ENCODE measurements at places on chromosomes 6 and 20.
A peak's percentile ranks its signal among the peaks of the same experiment; 100 is the strongest.

DNA sequence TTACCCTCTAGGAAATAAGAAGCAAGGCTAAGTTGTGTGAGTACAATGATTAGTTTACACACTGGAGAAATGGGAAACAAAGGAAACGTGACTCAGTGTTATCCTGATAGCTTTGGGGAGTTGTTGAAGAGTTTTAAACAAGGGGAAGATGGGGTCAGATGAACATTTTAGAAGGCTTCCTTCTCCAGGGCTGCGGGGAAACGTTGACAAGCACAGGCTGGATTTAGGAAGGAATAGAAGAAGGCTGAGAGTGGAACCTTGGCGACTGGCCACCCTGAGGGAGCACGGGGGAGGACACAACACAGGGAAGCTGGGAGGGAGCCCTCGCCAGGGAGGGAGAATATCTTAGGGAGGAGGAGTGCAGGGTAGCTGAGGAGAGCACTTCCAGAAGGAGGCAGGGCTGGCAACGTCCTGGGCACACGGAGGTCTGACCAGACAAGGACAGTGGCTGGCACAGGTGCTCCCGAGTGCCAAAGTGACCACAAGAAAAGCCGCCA, 134.7 kb downstream of the AIG1 start:
- no peak for DNase-seq

- DNase-seq, result no peak
Measured at GRCh38 chr6:6005051-6006005, 1.4 kb downstream of the NRN1 start.

DNA sequence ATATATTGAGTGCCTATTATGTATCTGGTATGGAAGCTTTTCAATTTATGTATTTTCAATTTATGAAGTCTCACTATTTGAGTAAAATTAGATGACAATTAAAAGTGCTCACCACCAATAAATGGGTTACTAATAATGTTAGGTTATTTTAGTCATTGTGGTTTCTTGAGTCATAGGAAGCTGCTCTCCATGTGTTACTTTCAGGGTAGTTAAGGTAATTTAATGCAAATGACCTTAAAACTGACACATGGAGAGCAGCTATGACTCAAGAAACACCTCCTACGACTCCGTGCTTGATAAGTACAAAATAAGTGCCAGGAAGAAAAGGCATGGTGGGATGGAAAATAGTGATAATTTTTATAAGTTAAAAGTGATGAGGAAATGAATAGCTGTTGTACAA, 16.5 kb upstream of the TINAG start:
- DNase-seq, result no peak

DNA sequence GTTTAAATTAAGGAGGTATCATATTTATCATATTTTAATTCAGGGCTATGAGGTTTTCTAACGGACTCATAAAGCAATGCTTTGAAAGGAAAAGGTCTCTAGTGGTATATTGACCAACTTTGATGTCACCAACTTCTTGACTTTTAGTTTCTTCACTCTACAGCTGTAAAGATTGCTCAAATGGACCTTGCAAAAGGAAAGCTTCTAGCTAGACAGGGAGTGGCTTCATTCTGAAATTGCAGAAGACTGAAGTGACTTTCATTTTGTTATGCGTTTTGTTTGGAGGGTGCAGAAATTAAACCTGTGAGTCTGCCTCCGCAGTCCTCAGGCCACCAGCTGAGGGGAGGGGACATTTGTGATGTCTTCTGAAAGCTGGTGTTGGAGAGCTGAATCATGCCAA, 95.7 kb downstream of the SLC24A3 start:
- DNase-seq, result no peak

DNA sequence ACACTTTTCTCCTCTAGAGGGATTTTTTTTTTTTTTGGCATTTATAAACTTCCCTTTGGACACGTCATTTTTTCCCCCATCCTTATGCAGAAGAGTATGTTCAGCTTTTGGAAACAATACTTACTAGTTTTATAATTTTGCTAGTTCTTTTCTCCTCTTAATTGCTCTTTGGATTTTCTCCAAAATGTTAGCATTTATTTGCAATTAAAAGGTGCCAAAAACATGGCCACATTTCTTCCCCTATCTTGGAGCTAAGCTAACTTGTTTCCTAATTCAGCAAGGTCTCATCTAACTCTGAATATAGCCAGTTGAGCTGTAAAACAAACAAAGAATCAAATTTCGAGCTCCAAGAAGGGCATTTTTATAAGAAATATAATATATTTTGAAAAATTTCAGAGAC, 39.2 kb upstream of the RNF182 start:
- DNase-seq, result no peak

DNA sequence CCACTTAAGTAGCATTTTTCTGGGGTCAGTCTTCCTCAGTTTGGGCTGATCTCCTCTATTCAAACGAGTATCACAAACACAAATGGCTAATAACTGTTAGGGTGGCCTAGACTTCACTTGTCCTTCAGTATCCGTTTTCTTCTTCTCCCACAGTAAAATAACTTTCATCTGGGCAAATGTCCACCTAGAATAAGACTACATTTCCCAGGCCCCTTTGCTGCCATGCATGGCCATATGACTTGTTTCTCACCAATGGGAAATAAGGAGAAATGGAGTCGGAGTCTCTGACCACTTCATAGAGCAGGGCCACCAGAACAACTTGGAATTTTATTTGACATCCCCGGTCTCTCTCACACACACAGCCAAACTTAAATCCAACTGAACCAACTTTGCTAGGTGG, 51.4 kb downstream of the SULF2 start:
- DNase-seq, result no peak

GRCh38 chr6:156910938-156911337, 133.8 kb downstream of the ARID1B start:
- no peak for DNase-seq

GRCh38 chr20:18004384-18005031, 35.7 kb downstream of the MGME1 start:
- no peak for DNase-seq

DNA sequence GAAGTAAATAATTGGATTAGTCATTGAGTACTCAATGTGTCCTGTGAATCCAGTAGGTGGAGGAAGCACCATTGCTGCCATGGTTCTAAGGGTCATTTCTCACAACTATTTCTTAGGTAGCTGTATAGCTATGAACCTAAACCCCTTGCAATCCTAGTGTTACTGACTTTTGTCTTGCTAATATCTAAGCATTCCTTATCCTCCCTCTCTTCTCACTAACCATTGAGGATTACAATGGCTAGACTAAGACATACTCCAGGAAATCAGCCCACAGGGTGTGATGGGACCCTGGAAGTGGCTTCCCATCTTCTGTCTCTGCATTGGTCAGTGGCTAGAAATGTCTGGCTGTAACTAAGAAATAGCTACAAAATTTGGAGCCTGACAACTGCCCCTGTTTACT, 27.3 kb upstream of the FOXA2 start:
- no peak for DNase-seq

GRCh38 chr6:26330859-26331217, 34.2 kb upstream of the BTN3A2 start:
- DNase-seq, result peak; percentile 67

DNA sequence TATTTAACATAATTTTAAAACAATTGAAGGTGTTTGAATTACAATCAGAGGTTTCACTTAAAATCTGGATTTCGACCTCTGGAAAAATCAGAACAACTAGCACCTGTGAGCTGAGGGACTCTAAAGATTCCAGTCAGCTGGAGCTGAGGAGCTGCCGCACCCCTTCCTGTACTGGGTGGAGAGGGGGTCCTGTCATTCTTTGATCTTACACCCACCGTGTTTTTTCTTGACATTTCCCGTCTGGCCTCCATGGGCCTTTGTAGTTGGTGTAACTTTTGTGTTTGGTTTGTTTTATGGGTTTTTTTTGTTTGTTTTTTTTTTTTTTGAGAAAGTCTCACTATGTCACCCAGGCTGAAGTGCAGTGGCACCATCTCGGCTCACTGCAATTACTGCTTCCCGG, 17.2 kb downstream of the ARFGEF2 start:
- DNase-seq, result no peak

DNA sequence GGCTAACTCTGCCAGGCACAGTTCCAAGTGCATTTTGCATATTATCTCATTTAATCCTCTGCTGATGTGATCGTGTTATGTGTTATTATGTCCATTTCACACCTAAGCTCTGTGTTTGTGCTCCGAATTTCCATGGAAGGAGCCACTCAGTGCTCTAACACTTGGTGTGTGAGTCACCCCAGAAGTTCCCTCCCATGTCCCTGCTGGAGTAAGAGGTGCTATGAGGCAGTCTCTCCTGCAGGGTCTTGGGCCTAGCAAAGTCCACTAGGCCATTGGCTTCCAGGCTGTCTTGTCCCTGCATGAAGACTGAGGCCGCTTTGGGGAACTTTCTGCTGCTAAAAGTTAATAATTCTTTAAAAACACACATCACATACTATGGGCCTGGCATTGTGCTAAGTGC, 405.9 kb upstream of the SULF2 start:
- no peak for DNase-seq

DNA sequence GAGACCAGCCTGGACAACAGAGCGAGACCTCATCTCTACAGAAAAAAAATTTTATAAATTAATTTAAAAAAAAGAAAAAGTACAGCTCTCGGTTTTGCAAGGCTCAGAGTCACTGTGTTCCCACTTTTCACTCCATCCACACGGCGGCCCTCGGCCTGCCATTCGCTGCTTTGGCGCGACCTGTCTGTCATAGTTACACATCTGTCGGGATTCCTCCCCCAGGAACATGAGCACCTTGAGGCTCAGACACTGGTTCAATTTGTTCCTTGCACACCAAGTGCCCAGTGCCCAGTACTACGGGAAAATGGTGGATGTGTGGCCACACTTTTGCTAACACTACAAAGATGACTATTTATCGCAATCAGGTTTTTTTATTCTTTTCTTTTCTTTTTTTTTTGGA, 8.4 kb downstream of the CTSZ start:
- DNase-seq, result no peak

- DNase-seq, result no peak
Measured at GRCh38 chr20:40865095-40865494, 163.5 kb upstream of the TOP1 start.

DNA sequence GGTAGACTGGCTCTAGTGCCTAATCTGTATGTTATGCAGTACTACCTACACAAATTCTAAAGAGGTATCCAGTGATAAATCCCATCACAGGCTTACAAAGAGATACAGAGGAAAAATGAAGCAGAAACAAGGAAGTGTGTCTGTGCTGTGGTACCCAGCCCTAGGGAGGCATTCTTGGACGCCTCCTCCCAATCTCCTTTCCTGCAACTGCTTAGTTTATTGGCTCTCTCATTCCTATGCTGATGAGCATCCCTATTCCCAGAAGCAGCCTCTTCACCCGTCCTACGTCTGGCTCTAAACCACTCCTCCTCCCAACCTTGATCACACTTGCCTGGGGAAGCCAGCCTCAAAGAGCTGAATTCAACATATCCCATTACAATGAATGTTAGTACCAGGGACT, 34.5 kb upstream of the TGM6 start:
- DNase-seq, result no peak

- DNase-seq, result no peak
Measured at GRCh38 chr6:34144581-34145160, 1.2 kb downstream of the GRM4 start.

DNA sequence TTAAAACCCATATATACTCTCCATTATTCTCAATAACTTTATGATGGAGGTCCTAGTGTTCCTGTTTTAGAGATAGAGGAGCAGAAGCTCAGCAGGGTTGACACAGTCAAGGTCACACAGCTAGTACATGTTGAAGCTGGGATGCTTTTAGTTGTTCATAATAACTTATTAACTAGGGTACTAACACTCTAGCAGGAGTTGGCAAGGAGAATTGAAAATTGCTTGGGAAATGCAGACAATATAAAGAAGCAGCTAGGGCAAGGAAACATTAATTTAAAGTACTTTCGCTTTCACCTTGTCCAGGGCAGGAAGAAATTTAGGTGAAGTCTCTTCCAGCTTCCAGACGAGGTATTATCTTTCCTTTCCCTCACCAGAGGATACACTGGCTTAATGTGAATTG, 133.7 kb downstream of the RCAN2 start:
- no peak for DNase-seq

GRCh38 chr6:137685798-137686375, 181.2 kb upstream of the TNFAIP3 start:
- no peak for DNase-seq

DNA sequence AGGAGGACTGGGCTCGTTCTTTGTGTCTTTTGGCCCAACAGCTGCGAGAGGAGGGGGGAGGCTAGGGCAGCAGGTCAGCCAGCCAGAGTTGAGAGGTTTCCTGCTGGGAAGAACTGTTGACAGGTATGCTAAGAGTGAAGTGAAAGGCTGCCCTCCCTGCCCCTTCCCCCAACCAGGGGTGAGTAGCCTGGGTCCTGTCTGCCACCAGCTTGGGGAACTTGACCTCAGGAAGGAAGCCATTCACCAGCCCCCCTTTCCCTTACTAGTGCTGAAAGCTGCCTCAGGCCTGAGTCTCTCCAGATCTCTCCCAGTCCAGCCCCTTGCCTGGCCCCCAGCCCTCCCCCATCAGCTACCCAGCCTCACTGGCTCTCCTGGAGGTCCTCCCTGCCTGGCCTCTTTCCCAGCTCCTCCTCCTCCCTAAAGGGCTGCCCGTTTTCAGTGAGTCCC, 20.7 kb upstream of the ZNF76 start:
- DNase-seq, result peak; percentile 26

DNA sequence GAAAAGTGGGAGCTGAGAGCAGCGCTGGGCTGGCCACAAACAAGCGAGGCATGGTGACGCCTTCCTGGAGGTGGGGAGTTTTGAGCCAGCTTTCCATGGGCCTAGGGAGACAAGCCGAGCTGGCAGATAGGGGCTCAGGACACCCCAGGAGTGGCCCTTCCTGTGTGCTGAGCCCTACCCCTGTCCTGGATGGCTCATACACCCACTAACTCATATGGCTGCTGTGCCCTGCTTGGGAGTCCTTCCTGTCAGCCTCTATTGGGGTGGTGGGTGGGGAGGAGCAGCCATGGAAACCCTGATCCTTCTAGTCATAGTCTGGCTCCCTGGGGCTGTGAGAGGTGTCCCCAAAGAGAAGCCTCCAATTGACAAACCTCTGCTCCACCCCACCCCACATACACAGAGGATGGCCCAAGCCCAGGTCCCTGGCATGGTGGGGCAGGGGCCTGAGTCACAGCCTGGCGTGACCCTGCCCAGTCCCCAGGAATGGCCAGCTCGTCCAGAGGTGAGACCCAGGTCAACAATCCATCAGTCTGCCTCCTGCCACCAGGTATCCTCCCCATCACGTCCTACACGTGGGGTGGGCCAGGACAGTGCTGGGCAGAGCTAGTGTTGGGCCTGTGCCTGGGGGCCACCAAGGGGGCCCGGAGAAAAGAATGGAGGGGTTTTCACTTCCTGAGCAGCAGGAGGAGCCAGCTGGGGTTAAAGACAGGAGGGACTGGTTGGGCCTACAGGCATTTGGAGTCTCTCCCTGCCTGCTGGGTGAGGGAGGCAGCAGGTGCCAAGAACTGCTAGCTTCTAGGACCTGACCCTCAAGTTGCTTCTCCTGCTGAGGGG, 52.2 kb downstream of the MRPL14 start:
- no peak for DNase-seq

DNA sequence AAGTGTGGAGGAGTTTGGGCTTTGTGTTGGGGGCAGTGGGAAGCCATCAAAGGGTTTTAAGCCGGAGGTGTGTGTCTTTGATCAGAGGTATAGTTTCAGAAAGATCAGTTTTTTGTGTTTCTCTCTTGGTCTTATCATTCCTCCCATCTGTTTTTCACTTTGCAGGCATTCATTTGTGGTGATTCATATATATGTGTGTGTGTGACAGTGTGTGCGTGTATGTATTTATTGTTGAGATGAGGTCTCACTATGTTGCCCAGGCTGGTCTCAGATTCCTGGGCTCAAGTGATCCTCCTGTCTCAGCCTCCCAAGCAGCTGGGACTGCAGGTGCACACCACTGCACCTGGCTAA, 11.1 kb upstream of the SERINC3 start:
- DNase-seq, result no peak

- no peak for DNase-seq
Measured at GRCh38 chr6:41724228-41724580, 11.2 kb downstream of the TFEB start.

All from NCI-H146 (cell line).